ENCODE measurements at places on chromosomes 7 and 10.
A peak's percentile ranks its signal among the peaks of the same experiment; 100 is the strongest.

DNA sequence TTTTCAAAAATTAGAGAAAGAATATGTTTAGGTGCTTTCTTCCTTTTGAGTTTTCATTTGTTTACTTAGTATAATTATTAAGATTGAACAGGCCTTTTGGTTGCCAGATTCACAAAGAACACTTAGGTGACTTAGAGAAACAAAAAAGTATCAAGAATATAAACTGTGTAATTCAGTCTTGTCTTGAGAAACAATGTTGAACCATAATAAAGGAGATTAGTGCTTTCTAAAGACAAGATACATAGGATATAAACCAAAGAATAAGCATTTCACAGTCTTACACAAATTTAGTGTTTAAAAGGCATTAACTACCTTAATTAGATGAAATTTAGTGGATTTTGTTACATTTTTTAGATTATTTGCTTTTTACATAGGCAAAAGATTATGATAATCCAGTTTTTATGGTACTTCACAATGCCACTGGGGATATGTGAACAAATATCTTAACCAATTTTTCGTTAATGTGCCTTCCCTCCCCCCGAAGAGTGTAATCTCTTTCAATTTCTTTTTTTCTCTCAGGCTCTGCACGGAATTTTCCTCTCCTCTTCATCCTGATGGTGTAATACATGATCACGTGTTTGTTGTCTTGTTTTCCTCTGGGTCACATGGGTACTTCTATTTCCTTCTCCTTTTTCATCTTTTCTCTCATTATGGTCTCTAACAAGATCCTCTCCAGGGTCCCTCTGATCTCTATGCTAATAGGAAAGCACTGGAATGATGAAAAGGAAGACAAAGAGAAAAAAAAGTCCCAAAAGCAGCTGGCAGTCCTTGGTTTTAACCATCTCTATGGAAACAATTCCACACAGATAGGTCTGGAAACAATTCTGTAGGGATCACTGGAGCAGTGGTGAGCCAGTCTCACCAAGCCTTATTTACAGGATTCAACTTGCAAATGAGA, 3.7 kb upstream of the HNRNPH3 start:
- DNase-seq = no peak
- peak overlapping the region; percentile 52 for H3K27ac ChIP-seq
- H3K4me3 ChIP-seq = peak overlapping the region; percentile 32
- H3K36me3 ChIP-seq = no peaks in the 10 kb centered on the region
- no peaks in the 10 kb centered on the region for H3K27me3 ChIP-seq
- peaks cover 2% of the 10 kb centered on the region for H3K4me1 ChIP-seq

DNA sequence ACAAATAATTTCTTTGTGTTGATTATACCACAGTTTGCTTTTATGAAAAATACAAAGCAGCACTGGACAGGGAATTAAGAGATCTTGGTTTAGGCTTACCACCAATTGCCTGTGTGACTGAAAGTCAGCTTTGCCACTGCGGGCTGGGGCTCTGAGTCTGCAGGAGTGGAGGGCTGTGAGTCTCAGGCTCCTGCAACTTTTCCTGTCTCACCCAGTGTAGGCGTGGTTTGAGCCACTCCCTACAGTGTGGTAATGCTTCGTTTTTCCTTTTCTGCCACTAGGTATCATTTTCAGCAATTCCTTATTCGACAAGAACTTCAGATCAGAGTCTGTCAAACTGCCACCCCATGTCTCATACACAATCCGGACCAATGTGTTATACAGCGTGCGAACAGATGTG, 180.6 kb downstream of the ABCA13 start:
- H3K27me3 ChIP-seq = no peaks in the 10 kb centered on the region
- no peaks in the 10 kb centered on the region for H3K4me1 ChIP-seq
- H3K27ac ChIP-seq = no peak overlapping the region
- no peaks in the 10 kb centered on the region for H3K36me3 ChIP-seq
- H3K4me3 ChIP-seq = no peak overlapping the region

GRCh38 chr7:30873656-30874055, 38.0 kb upstream of the AQP1 start:
- no peaks in the 10 kb centered on the region for H3K27me3 ChIP-seq
- H3K36me3 ChIP-seq = peaks cover 43% of the 10 kb centered on the region
- H3K4me1 ChIP-seq = peaks cover 3% of the 10 kb centered on the region
- DNase-seq = no peak
- H3K4me3 ChIP-seq = no peak overlapping the region

DNA sequence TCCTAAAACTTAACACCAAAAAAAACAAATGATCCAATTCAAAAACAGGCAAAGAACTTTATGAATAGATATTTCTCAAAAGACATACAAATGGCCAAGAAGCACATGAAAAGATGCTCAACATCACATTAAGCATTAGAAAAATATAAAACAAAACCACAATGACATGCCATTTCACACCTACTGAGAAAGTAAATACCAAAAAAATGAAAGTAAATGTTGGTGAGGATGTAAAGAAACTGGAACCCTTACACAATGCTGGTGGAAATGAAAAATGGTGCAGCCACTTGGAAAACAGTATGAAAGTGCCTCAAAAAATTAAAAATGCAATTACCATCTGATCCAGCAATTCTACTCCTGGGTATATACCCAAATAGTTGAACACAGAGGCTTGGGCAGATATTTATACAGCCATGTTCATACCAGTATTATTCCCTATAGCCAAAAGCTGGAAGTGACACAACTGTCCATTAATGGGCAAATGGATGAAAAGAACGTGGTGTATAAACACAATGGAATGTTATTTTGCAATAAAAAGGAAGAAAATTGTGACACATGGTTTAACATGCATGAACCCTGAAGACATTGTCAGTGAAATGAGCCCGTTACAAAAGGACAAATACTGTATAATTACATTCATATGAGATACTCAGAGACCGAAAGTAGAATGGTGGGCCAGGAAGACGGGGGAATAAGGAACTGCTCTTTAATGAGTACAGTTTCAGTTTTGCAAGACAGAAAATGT, 89.0 kb downstream of the JMJD1C start:
- DNase-seq = no peak
- no peaks in the 10 kb centered on the region for H3K36me3 ChIP-seq
- H3K4me3 ChIP-seq = no peak overlapping the region
- peaks cover 11% of the 10 kb centered on the region for H3K4me1 ChIP-seq
- H3K27ac ChIP-seq = no peak overlapping the region

DNA sequence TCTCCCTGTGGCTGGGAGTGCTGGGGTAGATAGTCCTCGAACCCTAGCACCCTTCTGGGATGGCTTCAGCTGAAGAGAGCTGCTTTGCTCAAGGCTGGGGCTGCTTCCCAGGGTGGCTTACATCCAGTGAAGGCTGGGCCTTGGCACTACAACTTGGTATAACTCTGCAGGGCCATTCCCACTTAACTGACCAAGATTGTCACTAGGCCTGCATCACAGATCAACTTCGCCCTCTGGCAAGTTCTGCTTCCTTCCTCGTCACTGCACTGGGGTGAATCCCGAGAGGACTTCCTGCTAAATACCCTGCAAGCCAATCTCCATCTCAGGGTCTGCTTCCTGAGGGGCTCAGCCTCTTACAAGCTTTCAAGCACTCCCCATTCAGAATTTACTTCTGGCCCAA, 195.2 kb downstream of the DOCK4 start:
- no peaks in the 10 kb centered on the region for H3K4me1 ChIP-seq
- no peaks in the 10 kb centered on the region for H3K36me3 ChIP-seq
- H3K27me3 ChIP-seq = no peaks in the 10 kb centered on the region

DNA sequence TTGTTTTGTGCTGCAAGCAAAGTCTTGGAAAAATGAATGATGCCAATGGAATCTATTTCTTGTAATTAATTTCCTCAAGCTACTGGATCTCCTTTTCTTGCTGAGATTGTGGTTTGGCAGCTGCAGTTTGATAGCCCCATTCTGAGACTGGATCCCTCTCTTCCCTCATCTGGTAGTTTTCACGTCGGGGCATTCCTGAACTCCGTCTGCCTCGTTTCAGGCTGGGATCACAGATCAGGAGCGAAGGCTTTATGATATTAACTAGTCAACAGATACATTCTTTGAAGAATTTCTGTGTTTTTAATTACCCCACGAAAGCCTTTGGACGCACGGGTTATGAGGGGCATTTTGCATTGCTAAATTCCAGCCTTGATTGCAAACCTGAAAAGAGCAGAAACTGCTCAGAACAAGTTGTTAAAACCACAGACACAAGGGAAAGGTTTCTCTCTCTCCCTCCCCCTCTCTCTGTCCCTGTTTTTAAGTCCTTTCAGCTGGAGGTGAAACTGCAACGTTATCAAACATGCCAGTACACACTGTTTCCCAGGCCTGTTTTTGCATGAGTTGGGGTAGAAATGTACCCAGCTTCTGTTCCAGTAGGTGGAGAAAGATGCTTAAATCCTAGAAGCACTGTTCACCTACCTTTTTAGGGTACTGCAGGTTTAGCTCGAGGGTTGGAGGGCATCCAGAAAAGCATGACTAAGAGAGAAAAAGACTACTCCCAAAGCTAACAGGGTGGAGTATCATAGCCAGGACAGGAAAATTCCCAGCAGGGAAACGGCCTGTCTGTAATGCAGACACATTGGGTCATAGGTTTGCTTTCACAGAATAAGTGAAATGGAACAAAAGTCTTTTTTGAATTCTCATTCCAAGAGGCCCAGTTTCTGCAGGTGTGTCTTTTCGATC, 124.3 kb downstream of the CUX1 start:
- H3K27me3 ChIP-seq = no peaks in the 10 kb centered on the region
- H3K36me3 ChIP-seq = no peaks in the 10 kb centered on the region
- DNase-seq = no peak
- peaks cover 17% of the 10 kb centered on the region for H3K4me1 ChIP-seq

- no peak overlapping the region for H3K27ac ChIP-seq
- H3K4me3 ChIP-seq = no peak overlapping the region
- no peak for DNase-seq
- H3K4me1 ChIP-seq = peaks cover 9% of the 10 kb centered on the region
Observed at GRCh38 chr7:7972128-7972527, 3.5 kb downstream of the GLCCI1 start.
